ENCODE measurements at places on chromosomes 1 and 21. TPM values are rescaled to one million over a fixed set of nuclear protein-coding genes. Genes with fewer than 3 reads are reported as not detected.

- no peaks in the 10 kb centered on the region for H3K27me3 ChIP-seq
- H3K4me1 ChIP-seq, result peaks cover 13% of the 10 kb centered on the region
- no peaks in the 10 kb centered on the region for H3K36me3 ChIP-seq
- no peak overlapping the region for H3K4me3 ChIP-seq
- DNase-seq, result peak; percentile 21
- H3K27ac ChIP-seq, result no peak overlapping the region
These were observed 87.8 kb downstream of the HLX start for GRCh38 chr1:220966881-220967611.

DNA sequence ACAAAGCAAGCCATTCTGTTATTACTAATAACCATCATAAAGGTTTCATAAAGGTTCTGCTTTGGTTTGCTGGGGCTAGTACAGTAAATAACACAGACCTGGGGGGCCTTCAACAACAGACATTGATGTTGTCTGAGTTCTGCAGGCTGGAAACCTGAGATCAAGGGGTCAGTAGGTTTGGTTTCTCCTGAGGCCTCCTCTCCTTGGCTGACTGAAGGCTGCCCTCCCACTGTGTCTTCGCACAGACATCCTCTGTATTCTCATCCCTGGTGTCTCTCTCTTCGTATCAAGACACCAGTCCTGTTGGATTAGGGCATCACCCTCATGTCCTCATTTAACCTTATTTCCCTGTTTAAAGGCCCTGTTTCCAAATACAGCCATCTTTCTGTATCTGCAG lies 37.3 kb downstream of the HUNK start:
- no peaks in the 10 kb centered on the region for H3K27me3 ChIP-seq
- H3K4me1 ChIP-seq, result peaks cover 16% of the 10 kb centered on the region
- no peak for DNase-seq

DNA sequence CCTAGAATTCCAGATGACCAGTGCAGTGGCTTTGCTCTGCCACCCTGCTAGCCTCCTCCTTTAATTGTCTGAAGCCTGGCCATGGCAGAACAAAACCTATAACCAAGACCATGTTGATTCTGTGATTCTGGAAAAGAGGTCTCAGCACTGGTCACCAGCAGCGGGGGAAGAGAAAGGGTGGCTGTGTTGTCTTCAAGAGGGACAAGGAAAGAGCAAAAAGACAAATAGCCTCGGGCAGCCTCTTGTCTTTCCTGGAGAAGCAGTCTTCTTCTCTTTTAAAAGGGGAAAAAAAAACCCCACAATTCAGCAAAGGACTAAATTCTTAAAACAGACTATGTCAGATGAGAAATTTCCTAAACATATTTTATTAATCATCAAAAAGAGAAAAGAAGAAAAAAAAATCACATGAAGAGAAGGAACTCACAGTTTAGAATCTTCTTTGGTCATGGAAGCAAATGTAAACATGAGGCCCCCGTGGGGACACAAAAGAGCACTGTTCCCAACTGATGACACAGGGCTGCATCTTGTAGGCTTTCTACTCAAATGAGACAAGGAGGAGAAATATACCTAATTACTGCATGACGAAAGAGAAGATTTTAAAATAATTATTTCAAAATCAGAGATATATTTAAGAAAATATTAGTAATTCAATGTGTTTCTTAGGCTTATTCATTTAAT lies 36.3 kb upstream of the RAP1GAP start:
- no peaks in the 10 kb centered on the region for H3K27me3 ChIP-seq
- H3K4me3 ChIP-seq, result no peak overlapping the region
- H3K36me3 ChIP-seq, result peaks cover 20% of the 10 kb centered on the region
- peak; percentile 29 for DNase-seq

DNA sequence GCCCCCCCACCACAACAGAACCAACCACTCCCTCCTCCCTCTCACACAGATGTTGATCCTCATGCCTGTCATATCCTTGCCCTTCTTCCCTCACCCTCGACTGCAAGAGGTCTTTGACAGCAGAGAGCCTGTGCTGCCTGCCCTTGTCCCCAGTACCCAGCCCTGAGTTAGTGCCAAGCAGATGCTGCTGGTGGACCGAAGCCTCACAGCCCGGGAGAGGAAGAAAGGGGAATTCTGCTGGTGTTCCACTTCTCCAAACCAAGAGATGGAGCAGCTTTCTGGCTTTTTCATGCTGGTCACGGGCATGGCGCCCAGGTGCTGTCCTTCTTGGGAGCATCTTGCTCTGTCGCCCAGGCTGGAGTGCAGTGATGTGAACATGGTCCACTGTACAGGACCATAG lies 69.1 kb downstream of the SLC66A1 start:
- no peaks in the 10 kb centered on the region for H3K27me3 ChIP-seq
- H3K27ac ChIP-seq, result no peak overlapping the region
- H3K36me3 ChIP-seq, result peaks cover 45% of the 10 kb centered on the region
- no peak for DNase-seq
- no peak overlapping the region for H3K4me3 ChIP-seq

DNA sequence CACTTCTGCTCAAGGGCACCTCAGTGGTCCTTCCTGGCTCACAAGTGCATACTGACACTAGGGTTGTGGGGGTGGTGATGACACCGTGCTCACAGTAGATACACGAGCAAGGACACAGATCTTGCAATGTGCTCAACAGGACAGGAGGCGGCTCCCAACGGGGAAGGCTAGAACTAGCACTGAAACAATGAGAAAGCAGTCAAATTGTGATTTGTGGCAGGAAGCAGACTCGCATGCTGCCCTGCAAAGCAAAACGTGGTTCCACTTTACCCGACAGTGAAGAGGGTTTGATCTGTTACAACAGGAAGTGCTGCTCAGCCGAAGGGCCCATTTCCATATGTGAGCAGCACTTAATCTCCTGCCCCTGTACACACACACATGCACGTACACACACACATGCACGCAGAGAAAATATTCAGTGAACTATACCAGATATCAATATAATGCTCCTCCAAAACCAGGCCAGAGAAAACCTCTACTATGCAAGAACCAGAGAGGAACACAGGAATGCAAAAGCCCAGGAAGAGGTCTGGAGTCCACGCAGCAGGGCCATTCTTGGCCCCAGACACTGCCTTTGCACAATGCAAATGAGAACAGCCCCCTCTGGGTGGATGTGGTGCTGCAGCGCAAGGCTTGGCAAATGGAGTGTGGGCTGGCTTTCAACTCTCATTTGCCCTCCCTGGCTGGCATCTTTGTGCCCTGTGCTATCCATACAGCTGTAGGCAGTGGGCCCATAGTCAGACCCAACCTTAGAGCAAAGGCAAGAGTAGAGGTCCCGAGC lies 47.1 kb downstream of the KANK4 start:
- no peaks in the 10 kb centered on the region for H3K4me1 ChIP-seq
- no peaks in the 10 kb centered on the region for H3K27me3 ChIP-seq
- H3K27ac ChIP-seq, result no peak overlapping the region
- no peak overlapping the region for H3K4me3 ChIP-seq

GRCh38 chr1:66648901-66649595 lies 103.2 kb upstream of the DYNLT5 start:
- H3K4me1 ChIP-seq, result no peaks in the 10 kb centered on the region
- no peak overlapping the region for H3K27ac ChIP-seq
- peak; percentile 16 for DNase-seq
- no peaks in the 10 kb centered on the region for H3K36me3 ChIP-seq
- no peaks in the 10 kb centered on the region for H3K27me3 ChIP-seq

- H3K36me3 ChIP-seq, result peaks cover 9% of the 10 kb centered on the region
- H3K4me3 ChIP-seq, result no peak overlapping the region
- H3K4me1 ChIP-seq, result peaks cover 34% of the 10 kb centered on the region
- DNase-seq, result peak; percentile 84
- H3K27ac ChIP-seq, result peak overlapping the region; percentile 87
These were observed 18.7 kb downstream of the C1orf198 start for GRCh38 chr1:230849451-230850224.

GRCh38 chr1:38153778-38154470 lies 107.3 kb upstream of the POU3F1 start:
- no peak overlapping the region for H3K4me3 ChIP-seq
- no peak for DNase-seq
- H3K4me1 ChIP-seq, result no peaks in the 10 kb centered on the region

DNA sequence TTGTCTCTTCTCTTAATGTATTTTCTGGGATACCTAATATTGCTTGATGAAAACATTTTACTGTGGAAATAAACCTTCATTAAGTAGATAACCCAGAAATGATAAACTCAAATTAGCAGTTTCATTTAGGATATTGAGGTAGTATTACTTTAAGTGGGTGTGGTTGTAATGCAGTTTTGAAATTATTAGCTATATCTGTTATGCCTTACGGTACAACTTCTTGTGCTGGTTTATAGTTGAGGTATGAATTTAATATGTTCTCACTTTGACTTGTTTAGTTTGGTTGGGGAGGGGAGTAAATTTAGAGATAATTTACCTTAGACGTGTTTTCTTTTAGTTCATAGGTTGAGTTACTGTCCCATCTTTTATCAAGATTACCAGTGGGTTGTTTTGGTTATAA lies 111.0 kb downstream of the POU2F1 start:
- peaks cover 2% of the 10 kb centered on the region for H3K36me3 ChIP-seq
- H3K4me1 ChIP-seq, result no peaks in the 10 kb centered on the region
- no peak for DNase-seq

- H3K4me1 ChIP-seq, result no peaks in the 10 kb centered on the region
- no peaks in the 10 kb centered on the region for H3K27me3 ChIP-seq
- H3K36me3 ChIP-seq, result no peaks in the 10 kb centered on the region
These were observed 23.9 kb upstream of the ABCA4 start for GRCh38 chr1:94144836-94145235.

GRCh38 chr1:59768792-59769735 lies 45.7 kb upstream of the HOOK1 start:
- H3K27me3 ChIP-seq, result no peaks in the 10 kb centered on the region
- H3K4me3 ChIP-seq, result no peak overlapping the region
- no peaks in the 10 kb centered on the region for H3K4me1 ChIP-seq
- DNase-seq, result no peak
- no peak overlapping the region for H3K27ac ChIP-seq
- no peaks in the 10 kb centered on the region for H3K36me3 ChIP-seq

Gene KRTAP21-2
- total RNA-seq, result not detected

Gene KCNH1
- not detected for total RNA-seq

Gene DNAI4
- 24.8 TPM for total RNA-seq

Gene CCDC30
- total RNA-seq, result 21.4 TPM

Gene ATP6V1G3
- not detected for total RNA-seq

Gene TCEA3
- total RNA-seq, result 26.5 TPM

Gene RAB3B
- 0.57 TPM for total RNA-seq

Gene HES2
- 5.0 TPM for total RNA-seq

All from lung (tissue), 17 donors.